ENCODE measurements at places on chromosomes 5 and 9.

DNA sequence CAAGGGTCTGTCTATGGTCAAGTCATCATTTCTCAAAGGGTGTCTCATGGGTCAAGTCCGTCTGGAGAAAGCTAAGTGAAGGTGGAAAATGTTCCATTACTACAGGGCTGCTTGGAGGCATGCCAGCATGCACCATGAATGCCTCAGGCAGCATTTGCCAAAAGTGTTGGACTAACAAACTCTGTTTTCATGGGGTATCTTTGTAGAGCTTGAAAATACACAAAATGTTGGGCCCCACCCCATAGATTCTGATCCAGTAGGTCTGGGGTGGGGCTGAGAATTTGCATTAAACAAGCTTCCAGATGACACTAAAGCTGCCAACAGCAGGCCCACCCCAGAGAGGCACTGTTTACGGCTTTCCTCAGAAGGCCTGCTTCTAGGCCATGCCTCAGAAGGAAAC, 75.0 kb upstream of the FRRS1L start:
- DNase-seq = no peak

- no peak for DNase-seq
Observed at GRCh38 chr5:175895686-175896102, 24.3 kb downstream of the CPLX2 start.

GRCh38 chr5:107380654-107381053, 290.1 kb downstream of the EFNA5 start:
- DNase-seq = no peak

GRCh38 chr9:122135529-122135859, 24.1 kb downstream of the NDUFA8 start:
- DNase-seq = no peak

GRCh38 chr9:12958708-12959107, 183.9 kb downstream of the LURAP1L start:
- DNase-seq = no peak

DNA sequence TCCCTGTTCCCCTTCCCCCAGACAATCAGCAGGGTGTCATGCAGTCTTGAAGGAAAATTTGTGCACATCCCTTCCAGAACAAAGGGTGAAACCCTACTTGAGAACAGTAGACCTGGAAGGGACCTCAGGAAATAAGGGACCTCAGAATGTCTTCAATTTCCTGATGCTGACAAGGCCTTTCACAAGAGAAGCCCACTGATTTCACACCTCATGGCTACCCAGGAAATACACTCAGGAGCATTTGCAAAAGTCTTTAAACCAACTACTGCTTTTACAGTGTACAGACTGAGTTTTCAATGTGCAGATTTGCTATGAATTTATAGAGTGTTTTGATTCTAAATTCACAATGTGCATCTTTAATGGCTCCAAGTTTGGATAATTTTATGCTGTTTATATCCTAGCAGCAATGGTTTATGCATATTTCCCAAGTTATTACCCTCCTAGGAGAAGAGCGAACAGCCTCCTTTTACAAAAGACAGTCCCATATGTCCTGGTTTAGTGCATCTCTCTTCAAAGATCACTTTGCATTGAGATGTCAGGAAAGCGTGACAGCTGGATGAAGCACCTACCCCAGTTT, 74.8 kb downstream of the GALNT10 start:
- DNase-seq = no peak

DNA sequence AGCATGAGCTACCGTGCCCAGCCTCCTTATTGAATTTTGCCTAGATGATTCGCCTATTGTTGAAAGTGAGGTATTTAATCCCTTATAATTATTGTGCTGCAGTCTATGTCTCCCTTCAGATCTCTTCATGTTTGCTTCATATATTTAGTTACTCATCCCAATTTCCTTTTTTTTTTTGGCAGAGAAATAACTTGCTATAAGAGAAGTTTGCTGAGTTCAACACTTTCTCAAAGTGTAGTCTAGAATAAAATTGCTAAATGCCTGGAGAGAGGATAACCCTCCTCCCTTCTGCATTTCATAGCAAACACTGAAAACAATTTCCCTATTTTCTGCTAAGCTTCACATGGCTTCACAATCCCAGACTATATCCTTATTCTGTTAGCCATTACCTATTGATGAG, 136.6 kb upstream of the CD180 start:
- no peak for DNase-seq

GRCh38 chr5:104859437-104859836, 1296.8 kb upstream of the NUDT12 start:
- DNase-seq = no peak

- DNase-seq = no peak
Observed at GRCh38 chr5:138949988-138950387, 74.9 kb upstream of the LRRTM2 start.

- no peak for DNase-seq
Observed at GRCh38 chr5:88734191-88734640, 148.8 kb downstream of the MEF2C start.

GRCh38 chr9:128863647-128864046, 18.1 kb downstream of the KYAT1 start:
- DNase-seq = no peak

- DNase-seq = peak; percentile 3
Observed at GRCh38 chr5:80346055-80346454, 26.3 kb downstream of the SPZ1 start.

DNA sequence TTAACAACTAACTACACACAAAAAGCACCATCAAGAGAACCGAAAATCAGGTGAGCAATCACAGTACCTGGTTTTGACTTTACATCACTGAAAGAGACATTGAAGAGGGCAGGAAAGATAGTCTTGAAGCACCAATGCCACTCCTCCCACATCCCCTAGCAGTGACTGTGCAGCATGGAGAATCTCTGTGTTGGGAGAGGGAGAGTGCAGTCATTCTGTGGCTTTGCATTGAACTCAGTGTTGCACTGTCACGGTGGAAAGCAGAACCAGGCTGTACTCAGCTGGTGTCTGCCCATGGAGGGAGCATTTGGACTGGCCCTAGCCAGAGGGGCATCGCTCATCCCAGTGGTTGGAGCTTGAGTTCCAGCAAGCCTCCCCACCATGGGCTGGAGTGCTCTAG, 40.4 kb downstream of the C5 start:
- DNase-seq = no peak

GRCh38 chr5:178431063-178431781, 159.0 kb downstream of the COL23A1 start:
- DNase-seq = no peak

DNA sequence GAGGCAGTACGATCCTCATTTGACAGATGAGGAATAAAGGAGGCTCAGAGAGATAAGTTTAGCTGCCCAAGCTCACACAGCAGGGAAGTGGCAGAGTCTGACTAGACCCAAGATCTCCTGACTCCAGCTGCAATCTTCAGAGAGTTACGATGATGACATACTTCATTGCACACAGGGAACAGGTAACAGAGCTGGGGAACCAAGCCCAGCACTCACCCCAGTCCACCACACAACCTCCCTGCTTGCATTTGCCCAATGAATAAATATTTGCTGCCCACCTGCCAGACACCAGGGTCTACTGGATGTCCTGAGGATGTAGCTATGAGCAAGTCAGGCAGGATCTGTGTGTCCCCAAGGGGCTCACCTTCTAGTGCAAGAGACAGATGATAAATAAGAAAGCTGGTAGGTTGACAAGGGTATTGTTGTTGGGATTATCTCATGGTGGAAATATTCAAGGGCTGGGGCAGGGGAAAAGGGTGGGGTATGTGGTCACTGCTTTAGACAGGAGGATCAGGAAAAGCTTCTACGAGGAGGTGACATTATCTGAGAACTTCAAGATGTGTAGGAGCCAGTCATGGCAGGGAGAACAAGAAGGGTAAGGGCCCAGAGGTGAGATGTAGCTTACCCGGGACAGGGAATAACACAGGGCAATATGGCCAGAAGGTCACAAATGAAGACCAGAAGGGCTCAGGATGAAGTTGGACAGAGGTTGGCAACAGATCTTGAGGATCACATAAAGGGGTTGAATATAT, 28.6 kb upstream of the CPEB4 start:
- DNase-seq = no peak

DNA sequence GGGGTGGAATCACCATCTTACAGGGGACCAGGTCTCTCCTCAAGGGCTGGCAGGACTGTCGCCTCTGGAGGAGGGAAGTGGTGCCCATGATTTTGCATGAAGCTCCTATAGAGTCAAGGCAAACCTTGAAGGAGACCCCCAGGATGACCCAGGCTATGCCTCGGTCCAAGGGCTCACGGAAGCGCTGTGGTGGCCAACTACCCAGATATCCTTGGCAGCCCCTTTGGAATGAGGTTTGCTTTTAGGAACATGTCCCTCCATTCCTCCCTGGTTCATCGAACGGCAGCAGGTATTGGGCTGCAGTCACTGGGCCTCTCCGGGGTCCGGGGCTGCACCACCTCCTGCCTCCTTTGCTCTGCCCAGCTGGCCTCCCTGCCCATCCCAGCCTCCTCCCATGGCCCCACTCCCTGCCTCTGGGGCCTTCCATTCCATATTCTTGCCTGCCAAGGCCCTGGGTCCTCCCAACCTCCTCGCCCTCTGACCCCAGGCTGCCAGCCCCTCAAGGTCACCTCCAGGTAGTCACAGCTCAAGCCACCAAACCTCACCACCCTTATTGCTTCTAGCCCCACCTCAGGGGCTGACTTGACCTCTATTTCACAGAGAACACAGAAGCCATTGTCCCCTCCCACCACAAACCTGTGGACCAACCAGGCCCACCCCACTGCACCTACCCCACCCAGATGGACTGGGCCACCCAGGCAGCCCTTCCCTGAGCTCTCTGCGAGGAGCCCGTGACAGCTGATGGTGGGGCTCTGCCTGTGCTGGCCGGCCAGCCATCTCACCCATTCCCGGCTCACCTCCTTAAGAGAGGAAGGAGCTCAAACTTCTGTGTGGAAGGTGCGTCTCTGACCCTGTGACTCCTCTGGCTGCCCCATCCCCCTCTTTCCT, 3.6 kb upstream of the IL3 start:
- DNase-seq = no peak

GRCh38 chr9:120985819-120986222, 59.2 kb upstream of the TRAF1 start:
- no peak for DNase-seq

- DNase-seq = no peak
Observed at GRCh38 chr9:116337015-116337414, 183.4 kb downstream of the PAPPA start.

All from DMS 273 treated with DMSO at 0.1 percent for 48 hours (cell line).